ENCODE measurements at places on chromosomes 13 and 19. TPM values are rescaled to one million over a fixed set of nuclear protein-coding genes. Genes with fewer than 3 reads are reported as not detected.

DNA sequence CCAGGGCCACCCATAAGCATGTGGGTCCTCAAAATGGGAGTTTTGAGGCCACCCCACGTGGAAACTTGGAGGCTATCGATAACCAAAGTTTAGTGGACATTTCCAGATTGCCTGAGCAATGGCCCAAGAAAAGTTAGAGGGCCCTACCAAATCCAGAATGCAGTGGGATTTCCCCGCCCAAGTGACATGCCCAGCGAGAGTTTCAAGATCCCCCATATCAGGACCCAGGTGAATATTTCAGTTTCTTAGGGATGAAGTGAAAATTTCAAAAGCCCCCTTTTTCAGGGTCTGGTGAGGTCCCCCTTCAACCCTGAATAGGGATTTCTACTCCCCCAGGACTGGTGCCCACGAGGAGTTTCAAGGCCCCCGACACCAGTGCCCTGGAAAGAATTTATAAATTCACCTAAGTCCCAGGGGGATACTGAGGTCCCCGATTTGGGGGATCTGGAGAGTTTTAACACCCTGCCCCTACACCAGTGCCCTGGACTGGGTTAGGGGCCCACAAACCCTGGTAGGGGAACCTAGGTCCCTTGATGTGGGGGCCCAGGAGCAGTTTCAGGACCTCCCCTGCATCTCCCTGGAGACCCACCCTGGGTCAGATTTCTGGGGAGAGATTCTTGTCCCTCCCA is 695 bp downstream of the BST2 start:
- H3K4me1 ChIP-seq, result peaks cover 53% of the 10 kb centered on the region
- DNase-seq, result no peak
- peak overlapping the region; percentile 91 for H3K27ac ChIP-seq
- H3K36me3 ChIP-seq, result peaks cover 2% of the 10 kb centered on the region
- no peaks in the 10 kb centered on the region for H3K27me3 ChIP-seq

GRCh38 chr13:113546571-113547237 is 37.8 kb upstream of the TFDP1 start:
- no peak overlapping the region for H3K27ac ChIP-seq
- H3K27me3 ChIP-seq, result no peaks in the 10 kb centered on the region
- H3K4me1 ChIP-seq, result peaks cover 4% of the 10 kb centered on the region
- H3K4me3 ChIP-seq, result no peak overlapping the region
- peaks cover 3% of the 10 kb centered on the region for H3K36me3 ChIP-seq

- H3K36me3 ChIP-seq, result no peaks in the 10 kb centered on the region
- no peak within 1 kb of the TSS for H3K27ac ChIP-seq
These were observed at the start of gene PRODH2 for GRCh38 chr19:35812220-35813042. TSS of gene PRODH2 (minus strand) at chr19:35812845. CDS start at chr19:35812805, 40 bp downstream.

DNA sequence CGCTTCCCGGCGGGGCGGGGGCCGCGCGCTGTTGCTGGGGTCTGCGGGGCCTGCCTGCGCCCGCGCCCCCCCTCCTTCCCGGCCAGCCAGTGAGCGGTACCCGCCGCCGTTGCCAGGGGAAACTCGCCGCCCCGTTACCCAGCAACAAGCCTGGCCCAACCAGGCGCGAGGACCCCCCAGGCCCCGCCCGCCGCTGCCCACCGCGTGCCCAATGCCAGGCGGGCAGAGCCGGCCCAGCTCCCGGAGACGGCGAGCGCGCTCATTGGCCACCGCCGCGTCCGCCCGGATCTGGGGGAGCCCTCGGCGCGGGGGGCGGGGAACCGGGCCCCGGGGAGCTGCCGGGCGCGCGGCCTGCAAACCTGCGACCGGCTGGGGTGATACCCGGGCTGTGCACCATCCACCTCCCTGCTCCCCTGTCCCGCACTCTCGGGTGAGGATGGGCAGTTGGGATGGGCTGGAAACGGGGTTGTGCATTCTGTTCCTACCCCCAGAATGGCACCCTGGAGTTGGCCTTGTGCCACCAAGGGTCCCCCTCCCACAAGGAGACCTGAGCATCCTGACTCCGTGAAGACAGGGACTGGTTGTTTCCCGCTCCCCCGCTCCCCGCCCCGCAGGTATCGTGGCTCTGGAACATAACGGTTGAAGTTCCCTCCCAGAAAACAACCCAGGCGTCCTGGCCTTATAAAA is 8.8 kb upstream of the BBC3 start:
- H3K4me3 ChIP-seq, result no peak overlapping the region
- peaks cover 10% of the 10 kb centered on the region for H3K36me3 ChIP-seq
- H3K27me3 ChIP-seq, result peaks cover 6% of the 10 kb centered on the region
- peaks cover 16% of the 10 kb centered on the region for H3K4me1 ChIP-seq

GRCh38 chr13:44148159-44148914 is 225.3 kb upstream of the SERP2 start:
- H3K27me3 ChIP-seq, result peaks cover 10% of the 10 kb centered on the region
- H3K4me1 ChIP-seq, result peaks cover 2% of the 10 kb centered on the region
- H3K36me3 ChIP-seq, result no peaks in the 10 kb centered on the region
- no peak for DNase-seq
- H3K4me3 ChIP-seq, result no peak overlapping the region
- no peak overlapping the region for H3K27ac ChIP-seq

DNA sequence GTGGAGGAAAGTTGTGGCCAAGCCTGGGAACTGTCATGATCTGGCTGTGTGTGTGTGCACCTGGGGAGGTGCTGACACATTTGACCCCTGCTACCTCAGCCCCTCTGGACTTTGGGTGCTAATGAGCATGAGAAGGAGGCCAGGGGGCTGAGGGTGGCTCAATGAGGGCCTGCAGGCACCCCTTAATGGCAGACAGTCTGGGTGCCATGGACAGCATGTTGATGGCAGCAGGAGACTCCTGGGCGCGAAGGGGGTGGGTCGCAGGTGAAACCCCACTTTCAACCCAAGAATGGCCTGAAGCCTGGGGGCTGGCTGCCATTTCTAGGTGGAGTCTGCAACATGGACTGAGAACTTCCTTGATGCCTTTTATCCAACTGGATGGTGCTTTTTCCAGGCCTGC is 216.4 kb upstream of the TRPC4 start:
- H3K4me3 ChIP-seq, result no peak overlapping the region
- H3K36me3 ChIP-seq, result peaks cover 1% of the 10 kb centered on the region
- no peak overlapping the region for H3K27ac ChIP-seq
- no peaks in the 10 kb centered on the region for H3K4me1 ChIP-seq
- no peak for DNase-seq

DNA sequence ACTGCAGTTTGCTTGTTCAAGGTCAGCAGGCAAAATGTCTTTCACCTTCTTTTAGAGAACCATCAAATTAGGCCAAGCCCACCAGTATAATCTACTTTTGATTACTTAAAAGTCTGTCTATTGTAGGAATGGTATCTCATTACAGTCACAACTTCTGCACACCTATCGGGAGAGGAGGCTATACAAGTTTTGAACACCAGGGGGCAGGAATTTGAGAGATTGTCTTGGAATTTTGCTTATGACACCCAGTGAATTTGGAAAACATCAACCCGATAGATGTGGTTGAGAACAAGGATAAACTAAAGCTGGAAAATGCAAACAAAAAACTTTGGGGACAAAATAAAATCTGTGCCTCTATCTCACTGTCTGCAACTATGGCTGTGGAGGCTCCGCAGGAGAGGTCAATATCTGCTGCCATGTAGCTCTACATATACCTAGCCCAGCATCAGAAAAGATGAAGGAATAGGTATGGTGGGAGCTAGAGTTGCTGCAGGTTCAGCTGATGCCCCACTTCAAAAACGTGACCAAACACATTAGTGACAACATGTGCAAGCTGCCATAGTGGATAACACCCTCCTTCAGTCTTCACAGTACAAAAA is 1299.2 kb upstream of the SPRY2 start:
- H3K4me1 ChIP-seq, result no peaks in the 10 kb centered on the region
- no peaks in the 10 kb centered on the region for H3K36me3 ChIP-seq
- H3K4me3 ChIP-seq, result no peak overlapping the region
- H3K27ac ChIP-seq, result no peak overlapping the region
- no peaks in the 10 kb centered on the region for H3K27me3 ChIP-seq
- DNase-seq, result no peak

DNA sequence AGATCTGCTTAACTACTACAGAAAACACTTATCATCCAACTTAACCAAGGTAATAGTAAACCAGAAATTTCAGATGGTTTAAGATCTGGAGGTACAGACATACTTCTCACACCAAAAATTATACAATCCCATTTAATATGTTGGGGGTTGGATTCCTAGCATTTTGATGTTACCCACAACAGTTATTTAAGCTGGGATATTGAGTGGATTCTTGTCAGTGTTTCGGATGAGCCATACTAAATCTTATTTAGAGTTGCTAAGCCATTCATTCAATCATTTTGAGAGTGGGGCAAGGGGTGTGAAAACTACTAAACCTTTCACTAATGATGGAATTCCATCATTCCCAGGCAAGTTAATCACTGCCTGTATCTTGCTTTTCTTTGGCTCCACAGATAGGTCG is 40.6 kb downstream of the KATNAL1 start:
- peaks cover 6% of the 10 kb centered on the region for H3K36me3 ChIP-seq
- no peak overlapping the region for H3K4me3 ChIP-seq
- no peak for DNase-seq
- H3K27me3 ChIP-seq, result no peaks in the 10 kb centered on the region
- H3K27ac ChIP-seq, result no peak overlapping the region
- H3K4me1 ChIP-seq, result no peaks in the 10 kb centered on the region

- peaks cover 14% of the 10 kb centered on the region for H3K4me1 ChIP-seq
- no peaks in the 10 kb centered on the region for H3K27me3 ChIP-seq
- H3K27ac ChIP-seq, result no peak overlapping the region
- H3K36me3 ChIP-seq, result peaks cover 35% of the 10 kb centered on the region
- no peak overlapping the region for H3K4me3 ChIP-seq
- DNase-seq, result no peak
These were observed 7.1 kb downstream of the ZNF20 start for GRCh38 chr19:12133069-12133468.

GZMM gene
- 31.0 TPM for total RNA-seq

GRCh38 chr13:98260357-98261164 is 83.5 kb upstream of the RNF113B start:
- DNase-seq, result no peak
- H3K27me3 ChIP-seq, result peaks cover 8% of the 10 kb centered on the region
- H3K4me1 ChIP-seq, result no peaks in the 10 kb centered on the region
- H3K27ac ChIP-seq, result no peak overlapping the region

DNA sequence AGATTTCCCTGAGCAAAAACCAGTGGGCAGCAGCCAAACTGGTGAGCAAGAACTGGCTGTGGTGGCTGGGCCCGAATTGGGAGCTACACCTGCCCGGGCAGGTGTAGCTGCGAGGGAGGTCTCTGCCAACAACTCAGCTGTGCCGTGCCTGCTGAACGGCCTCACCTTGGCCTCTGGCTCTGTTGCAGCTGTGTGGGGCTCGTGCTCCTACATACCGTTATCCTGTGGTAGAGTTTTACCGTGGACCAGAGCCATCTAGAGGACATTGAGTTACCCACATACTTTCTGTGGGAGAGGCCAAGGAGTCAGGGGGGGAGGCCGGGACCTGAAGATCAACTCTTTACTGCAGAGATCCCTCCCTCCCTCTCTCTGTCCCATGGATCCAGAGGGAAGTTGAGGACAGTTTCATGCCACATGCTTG is 113.2 kb downstream of the TM9SF2 start:
- no peak overlapping the region for H3K4me3 ChIP-seq
- no peaks in the 10 kb centered on the region for H3K36me3 ChIP-seq
- no peak for DNase-seq
- peaks cover 39% of the 10 kb centered on the region for H3K4me1 ChIP-seq
- no peak overlapping the region for H3K27ac ChIP-seq
- H3K27me3 ChIP-seq, result no peaks in the 10 kb centered on the region

GRCh38 chr13:113373811-113374485 is 10.0 kb upstream of the GRTP1 start:
- H3K36me3 ChIP-seq, result no peaks in the 10 kb centered on the region
- no peaks in the 10 kb centered on the region for H3K27me3 ChIP-seq
- no peak overlapping the region for H3K27ac ChIP-seq
- no peaks in the 10 kb centered on the region for H3K4me1 ChIP-seq
- DNase-seq, result no peak

- no peaks in the 10 kb centered on the region for H3K27me3 ChIP-seq
- peaks cover 5% of the 10 kb centered on the region for H3K36me3 ChIP-seq
- no peak overlapping the region for H3K27ac ChIP-seq
- H3K4me1 ChIP-seq, result no peaks in the 10 kb centered on the region
- no peak overlapping the region for H3K4me3 ChIP-seq
These were observed 55.2 kb downstream of the XPO4 start for GRCh38 chr13:20847296-20847695.

LSR gene
- 24.2 TPM for total RNA-seq

DNA sequence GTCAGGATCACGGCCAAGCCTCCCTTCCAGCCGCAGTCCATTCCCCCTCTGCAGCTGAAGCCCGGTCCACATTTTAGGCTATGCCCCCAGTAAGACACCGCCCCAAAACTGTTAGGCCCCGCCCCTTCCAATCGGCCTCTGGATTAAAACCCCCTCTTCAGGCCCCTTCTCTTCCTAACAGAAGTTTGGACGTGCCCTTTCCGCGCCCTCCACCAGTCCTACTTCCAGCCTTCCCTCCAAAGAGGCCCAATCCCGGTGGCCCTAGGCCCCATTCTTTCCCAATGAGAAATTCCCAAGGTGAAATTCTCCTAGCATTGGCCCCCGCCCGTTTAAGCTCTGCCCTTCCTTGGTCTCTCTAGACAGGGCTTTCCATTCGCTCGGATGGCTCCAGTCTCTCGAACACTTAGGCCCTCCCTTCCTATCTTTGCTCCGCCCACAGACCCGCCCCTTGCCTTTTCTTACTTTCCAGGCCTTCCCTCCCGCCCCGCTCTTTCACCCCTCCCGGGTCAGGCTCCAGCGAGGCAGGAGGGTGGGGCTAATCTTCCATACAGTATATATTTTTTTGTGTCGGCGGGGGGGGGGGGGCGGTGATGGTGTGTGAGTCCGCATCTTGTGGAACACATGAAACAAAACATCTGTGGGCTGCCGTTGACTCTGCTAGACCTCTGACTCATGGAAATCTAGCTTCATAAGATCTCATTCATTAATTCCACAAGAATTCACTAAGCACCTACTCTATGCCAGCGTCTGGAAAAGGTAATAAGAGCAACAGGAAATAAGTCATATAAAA is 13.6 kb downstream of the LTBP4 start:
- no peaks in the 10 kb centered on the region for H3K27me3 ChIP-seq
- H3K4me1 ChIP-seq, result peaks cover 53% of the 10 kb centered on the region
- DNase-seq, result peak; percentile 88

USHBP1 gene
- 0.46 TPM for total RNA-seq

LHB gene
- total RNA-seq, result not detected

GRCh38 chr19:18051887-18052286 is 34.8 kb downstream of the IL12RB1 start:
- H3K27me3 ChIP-seq, result no peaks in the 10 kb centered on the region
- no peaks in the 10 kb centered on the region for H3K36me3 ChIP-seq
- H3K4me1 ChIP-seq, result peaks cover 13% of the 10 kb centered on the region
- no peak overlapping the region for H3K4me3 ChIP-seq

GRCh38 chr13:19185865-19186645 is 4.4 kb upstream of the TUBA3C start:
- peak overlapping the region; percentile 55 for H3K27ac ChIP-seq
- peak; percentile 6 for DNase-seq
- H3K4me1 ChIP-seq, result no peaks in the 10 kb centered on the region

SOX1 gene
- total RNA-seq, result 0.07 TPM

Data from activated T-cell treated with anti-CD3 and anti-CD28 coated beads, Interleukin-2, amount 50 U/mL, for 72 hours (primary cell).